ENCODE measurements at places on chromosomes 2 and 18. TPM values are rescaled to one million over a fixed set of nuclear protein-coding genes. Genes with fewer than 3 reads are reported as not detected.

DNA sequence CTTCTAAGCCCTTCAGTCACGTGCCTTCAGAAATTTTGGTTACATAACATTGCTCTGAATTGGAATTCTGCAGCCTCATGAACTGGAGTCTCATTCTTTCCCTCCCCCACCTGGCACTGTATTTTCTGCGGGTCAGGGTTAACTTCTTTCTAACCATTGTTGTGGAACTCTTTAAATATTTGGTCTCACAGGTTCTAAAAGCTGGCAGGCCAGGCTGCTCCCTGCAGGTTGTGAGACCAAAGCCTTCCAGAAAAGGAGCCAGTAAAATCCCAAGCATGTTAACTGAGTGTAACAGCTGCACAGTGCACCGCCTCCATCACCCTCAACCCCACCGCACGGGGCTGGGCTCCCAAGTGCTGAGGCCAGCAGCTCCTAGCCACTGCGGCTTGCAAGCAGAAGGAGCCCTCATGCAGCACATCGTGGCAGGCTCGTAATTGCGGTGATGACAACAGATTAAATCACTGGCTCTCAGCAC is 174.1 kb upstream of the ALPP start:
- peaks cover 9% of the 10 kb centered on the region for H3K4me1 ChIP-seq
- H3K4me3 ChIP-seq = no peak overlapping the region
- H3K27me3 ChIP-seq = no peaks in the 10 kb centered on the region
- no peak overlapping the region for H3K27ac ChIP-seq

- H3K36me3 ChIP-seq = no peaks in the 10 kb centered on the region
- no peaks in the 10 kb centered on the region for H3K27me3 ChIP-seq
- no peak overlapping the region for H3K27ac ChIP-seq
Observed at GRCh38 chr2:28600181-28600580, 104.3 kb downstream of the PLB1 start.

DNA sequence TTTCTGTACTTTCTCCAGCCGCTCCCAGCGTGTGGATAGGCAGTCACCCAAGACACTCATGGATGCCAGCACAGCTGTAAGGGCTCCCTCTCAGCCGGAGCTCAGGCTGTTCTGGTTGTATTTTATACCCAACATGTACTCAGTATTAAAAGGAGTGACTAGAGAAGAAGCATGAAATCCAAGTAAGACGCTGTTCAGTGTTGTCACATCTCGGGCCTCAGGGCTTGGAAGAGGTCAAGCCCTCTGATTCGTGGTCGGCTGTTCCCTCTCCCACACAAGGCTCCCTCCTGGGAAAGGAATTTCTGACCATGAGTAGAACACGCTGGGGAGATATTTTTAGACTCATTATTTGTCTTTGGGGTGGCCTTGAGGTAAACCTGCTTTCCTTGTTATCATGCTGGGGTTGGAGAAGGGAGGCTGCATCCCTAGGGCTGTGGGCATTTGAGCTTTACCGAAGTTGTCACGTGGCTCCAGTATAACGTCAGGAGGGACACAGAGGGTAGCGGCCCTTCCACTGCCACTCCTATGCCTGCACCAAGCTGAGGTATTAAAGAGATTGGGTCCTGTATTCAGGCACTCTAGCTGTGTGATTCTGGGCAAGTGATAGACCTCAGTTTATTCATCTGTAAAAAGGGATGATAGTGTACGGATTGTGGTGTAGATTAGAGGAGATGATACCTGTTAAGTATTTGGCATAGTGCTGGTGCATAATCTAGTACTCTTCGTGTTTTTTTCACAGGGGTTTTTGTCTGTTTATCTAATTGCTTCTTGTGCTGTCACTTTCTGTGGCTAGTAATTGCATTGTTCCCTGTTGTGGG is 34.1 kb downstream of the HK2 start:
- H3K27me3 ChIP-seq = no peaks in the 10 kb centered on the region
- no peak overlapping the region for H3K27ac ChIP-seq
- peaks cover 12% of the 10 kb centered on the region for H3K36me3 ChIP-seq
- peaks cover 4% of the 10 kb centered on the region for H3K4me1 ChIP-seq

DNA sequence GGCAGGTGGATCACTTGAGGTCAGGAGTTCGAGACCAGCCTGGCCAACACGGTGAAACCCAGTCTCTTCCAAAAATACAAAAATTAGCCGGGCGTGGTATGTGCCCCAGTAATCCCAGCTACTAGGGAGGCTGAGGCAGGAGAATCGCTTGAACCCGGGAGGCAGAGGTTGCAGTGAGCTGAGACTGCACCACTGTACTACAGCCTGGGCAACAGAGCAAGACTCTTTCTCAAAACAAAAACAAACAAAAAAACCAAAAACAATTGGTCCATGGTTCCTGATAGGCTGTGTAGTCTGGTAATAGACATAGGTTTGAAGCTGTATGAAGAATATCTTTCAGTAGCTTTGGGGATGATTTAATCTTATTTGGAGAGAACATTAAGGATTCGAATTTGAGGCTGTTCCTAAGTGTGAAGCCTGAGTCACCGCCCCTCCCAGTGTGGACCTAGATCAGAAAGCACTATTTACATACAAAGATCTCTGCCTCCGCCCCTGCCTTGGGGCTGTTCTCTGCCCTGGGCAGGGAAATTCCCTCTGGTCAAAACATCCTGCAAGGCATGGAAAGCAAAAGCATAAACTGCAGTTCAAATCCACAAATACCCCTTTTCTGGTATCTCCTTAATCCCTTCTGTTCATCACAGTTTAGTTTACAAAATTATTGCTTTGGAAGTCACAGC is 52.8 kb upstream of the PMAIP1 start:
- peak overlapping the region; percentile 37 for H3K27ac ChIP-seq
- peaks cover 17% of the 10 kb centered on the region for H3K4me1 ChIP-seq
- H3K4me3 ChIP-seq = peak overlapping the region; percentile 53
- peak; percentile 49 for DNase-seq
- peaks cover 6% of the 10 kb centered on the region for H3K27me3 ChIP-seq

GRCh38 chr18:28767201-28767600 is 590.3 kb upstream of the CDH2 start:
- H3K4me3 ChIP-seq = no peak overlapping the region
- H3K27ac ChIP-seq = no peak overlapping the region
- H3K27me3 ChIP-seq = no peaks in the 10 kb centered on the region
- H3K4me1 ChIP-seq = no peaks in the 10 kb centered on the region
- DNase-seq = no peak

- no peak overlapping the region for H3K4me3 ChIP-seq
- no peak overlapping the region for H3K27ac ChIP-seq
- no peaks in the 10 kb centered on the region for H3K27me3 ChIP-seq
- H3K4me1 ChIP-seq = no peaks in the 10 kb centered on the region
- no peaks in the 10 kb centered on the region for H3K36me3 ChIP-seq
Observed at GRCh38 chr18:77177009-77177408, 44.4 kb upstream of the MBP start.

GRCh38 chr2:45964906-45965305 is 313.4 kb downstream of the PRKCE start:
- peaks cover 16% of the 10 kb centered on the region for H3K4me1 ChIP-seq
- no peak overlapping the region for H3K4me3 ChIP-seq
- no peak for DNase-seq

DNA sequence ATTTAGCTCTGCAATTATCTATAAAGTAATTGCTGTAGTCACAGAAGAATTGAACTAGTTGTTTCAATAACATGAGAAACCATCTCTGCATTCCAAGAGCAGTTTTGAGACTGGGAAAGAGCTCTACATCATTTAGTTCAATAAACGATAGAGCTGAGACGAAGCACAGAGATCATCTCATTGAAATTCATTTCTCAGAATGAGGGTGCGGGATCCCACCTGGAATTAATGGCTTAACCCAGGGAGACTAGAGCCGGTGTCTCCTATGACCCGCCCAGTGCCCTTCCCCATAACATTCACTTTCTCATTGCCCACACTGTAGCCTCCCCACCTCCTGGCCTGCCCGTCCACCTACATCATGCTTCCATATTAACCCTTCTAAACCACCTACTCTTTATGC is 8.8 kb downstream of the MYCN start:
- no peak overlapping the region for H3K27ac ChIP-seq
- no peaks in the 10 kb centered on the region for H3K36me3 ChIP-seq
- no peak overlapping the region for H3K4me3 ChIP-seq
- H3K4me1 ChIP-seq = no peaks in the 10 kb centered on the region

DNA sequence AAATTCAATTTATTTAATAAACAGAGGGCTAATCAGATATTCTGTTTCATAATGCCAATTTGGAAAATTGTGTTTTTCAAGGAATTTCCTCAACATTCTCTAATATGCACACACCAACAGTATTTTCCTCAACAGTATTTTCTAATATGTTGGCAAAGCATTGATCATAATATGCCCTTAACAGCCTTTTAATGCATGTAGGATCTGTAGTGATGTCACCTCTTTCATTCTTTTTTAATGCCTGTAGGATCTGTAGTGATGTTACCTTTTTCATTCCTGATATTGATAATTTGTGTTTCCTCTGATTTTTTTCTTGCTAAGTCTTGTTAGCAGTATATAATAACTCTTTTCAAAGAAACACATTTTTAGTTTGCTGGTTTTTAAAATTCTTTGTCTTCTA is 15.9 kb downstream of the VWA3B start:
- peaks cover 1% of the 10 kb centered on the region for H3K36me3 ChIP-seq
- H3K4me3 ChIP-seq = no peak overlapping the region
- H3K27ac ChIP-seq = no peak overlapping the region
- DNase-seq = no peak
- H3K27me3 ChIP-seq = peaks cover 21% of the 10 kb centered on the region
- H3K4me1 ChIP-seq = no peaks in the 10 kb centered on the region

DNA sequence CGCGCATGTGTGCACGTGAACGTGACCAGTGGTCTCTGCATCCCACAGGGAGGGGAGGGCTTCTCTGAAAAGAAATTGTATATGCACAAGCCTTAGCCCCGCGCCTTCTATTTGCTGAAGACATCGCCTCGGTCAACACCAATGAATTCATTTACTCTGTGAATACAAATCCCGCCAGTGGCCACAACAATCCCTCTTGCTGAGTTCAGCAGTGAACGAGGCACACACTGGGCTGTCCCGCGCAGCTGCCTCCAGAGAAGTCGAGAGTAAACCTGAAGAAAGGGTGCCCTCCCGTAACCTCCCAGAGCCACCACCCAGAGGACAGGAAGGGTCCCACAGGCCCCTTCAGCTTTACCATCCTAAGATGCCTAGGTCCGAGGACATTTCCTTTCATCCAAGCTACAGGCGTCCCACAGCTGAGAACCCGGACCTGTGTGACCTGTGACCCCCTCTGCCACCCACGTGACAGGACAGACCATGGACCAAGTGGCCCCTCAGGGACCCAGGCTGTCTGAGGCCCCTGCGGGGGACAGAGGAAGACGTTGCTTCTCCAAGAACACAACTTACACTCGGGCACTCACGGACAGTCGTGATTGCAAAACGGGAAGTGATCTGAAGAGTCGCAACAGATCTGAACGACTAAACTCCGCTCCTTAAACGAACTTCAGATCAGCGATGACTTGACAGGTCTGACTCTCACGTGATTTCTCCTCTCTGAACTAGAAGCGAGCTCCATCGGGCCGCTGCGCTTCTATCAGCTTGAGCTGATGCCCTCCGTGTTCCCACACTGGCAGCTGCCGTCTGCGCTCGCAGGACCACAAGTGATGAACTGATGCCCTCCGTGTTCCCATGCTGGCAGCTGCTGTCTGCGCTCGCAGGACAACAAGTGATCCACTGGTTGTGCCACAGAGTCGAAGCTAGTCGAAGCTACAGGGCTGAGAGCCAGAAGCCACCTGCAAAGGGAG is 92.7 kb downstream of the ZNF516 start:
- peaks cover 18% of the 10 kb centered on the region for H3K4me1 ChIP-seq
- no peak overlapping the region for H3K4me3 ChIP-seq
- no peak for DNase-seq
- H3K27ac ChIP-seq = no peak overlapping the region

- H3K4me1 ChIP-seq = no peaks in the 10 kb centered on the region
- H3K36me3 ChIP-seq = no peaks in the 10 kb centered on the region
- no peak overlapping the region for H3K4me3 ChIP-seq
- H3K27ac ChIP-seq = no peak overlapping the region
- DNase-seq = no peak
- H3K27me3 ChIP-seq = no peaks in the 10 kb centered on the region
Observed at GRCh38 chr2:209519906-209520305, 96.1 kb downstream of the MAP2 start.

- peaks cover 58% of the 10 kb centered on the region for H3K4me1 ChIP-seq
- no peak overlapping the region for H3K27ac ChIP-seq
- peak overlapping the region; percentile 36 for H3K4me3 ChIP-seq
- peaks cover 4% of the 10 kb centered on the region for H3K36me3 ChIP-seq
- DNase-seq = peak; percentile 58
Observed at GRCh38 chr2:111054791-111055691, 65.7 kb upstream of the BCL2L11 start.

IL1B gene
- total RNA-seq = 0.14 TPM

TTR gene
- not detected for total RNA-seq

PRSS56 gene
- total RNA-seq = not detected

GALNT14 gene
- 0.81 TPM for total RNA-seq

SULT1C4 gene
- total RNA-seq = not detected

CREG2 gene
- total RNA-seq = not detected
